ENCODE measurements at places on chromosomes 7 and 10.

DNA sequence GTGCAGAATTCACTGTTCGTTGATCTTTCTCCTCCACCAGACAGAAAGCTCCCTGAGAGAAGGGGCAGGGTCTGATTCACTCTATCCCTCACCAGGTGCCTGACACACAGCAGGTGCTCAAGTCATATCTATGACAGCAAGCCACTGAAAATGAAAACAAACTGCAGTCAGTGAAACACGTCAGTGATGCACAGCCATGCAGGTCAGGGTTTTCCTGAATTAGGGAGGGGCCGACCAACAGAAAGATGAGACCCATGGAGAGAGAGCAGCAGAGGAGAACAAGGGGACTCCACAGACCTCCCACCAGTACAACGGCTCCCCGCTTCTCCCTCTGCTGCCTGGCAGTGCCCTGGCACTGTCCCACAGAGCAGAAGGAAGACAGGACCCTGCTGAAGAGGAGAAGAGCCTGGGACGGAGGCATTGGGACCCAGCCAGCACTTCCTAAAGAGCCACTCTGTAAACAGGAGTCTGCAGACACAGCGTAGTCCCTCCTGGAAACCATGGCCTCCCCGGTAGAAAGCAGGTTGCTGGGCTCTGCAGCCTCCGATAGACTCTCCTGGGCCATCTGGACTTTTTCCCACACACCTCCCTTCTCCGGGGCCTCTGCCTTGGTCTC lies 50.3 kb downstream of the FAM53B start:
- no peak for DNase-seq

DNA sequence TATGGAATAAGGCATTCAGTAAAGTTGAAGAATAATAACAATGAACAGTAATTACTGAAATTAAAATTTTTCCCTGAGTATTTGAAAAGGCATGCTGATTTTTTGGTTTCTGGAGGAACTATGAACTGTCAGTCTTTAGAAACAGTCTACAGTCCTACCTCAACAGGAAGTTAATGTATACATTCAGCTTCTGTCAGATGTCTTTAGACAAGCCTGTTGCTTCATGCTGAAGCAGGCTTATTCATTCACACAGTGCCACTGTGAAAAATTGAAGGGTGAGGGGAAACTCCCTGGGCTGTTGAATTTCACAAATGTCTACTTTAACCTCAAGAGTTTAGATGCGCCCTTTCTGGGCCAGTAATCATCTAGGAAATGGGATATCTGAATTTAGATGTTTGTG lies 3.5 kb downstream of the NRF1 start:
- no peak for DNase-seq

DNA sequence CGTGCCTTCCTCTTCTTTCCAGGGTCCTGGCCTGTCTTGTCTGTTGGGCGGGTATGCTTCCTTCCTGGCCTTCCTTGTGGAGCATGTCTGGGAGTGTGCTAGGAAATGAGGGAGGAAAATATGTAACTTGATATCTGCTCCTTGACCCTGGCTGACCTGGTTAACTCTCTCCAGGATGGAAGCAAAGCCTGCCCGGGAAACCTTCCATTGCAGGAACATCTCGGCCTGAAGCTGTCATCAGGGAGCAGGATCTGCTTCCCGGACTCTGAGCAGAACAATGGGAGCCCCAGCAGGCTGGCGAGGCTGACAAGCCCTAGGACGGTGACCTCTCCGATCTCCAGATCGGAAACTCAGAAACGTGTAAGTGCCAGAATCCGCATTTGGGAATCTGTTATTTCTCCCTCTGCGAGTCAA lies 340.3 kb downstream of the FRMD4A start:
- no peak for DNase-seq

- DNase-seq, result no peak
Measured at GRCh38 chr7:3027005-3027845, 16.4 kb downstream of the CARD11 start.

DNA sequence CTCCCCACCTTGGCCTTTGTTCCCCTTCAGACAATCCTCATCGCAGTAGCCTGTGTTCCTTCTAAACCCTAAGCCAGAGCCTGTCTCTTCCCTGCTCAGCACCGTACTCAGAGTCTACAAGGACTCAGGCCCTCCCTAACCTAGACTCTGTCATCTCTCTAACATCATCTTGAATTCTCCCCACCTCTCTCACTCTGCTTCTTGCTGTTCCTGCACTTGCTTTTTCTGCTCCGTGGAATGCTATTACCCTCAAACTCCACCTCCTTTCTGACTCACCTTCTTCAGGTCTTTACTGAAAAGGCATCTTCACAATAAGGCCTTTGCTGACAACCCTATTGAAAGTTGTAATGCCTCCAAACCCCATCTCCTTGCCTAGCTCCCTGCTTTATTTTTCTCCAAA lies 141.0 kb downstream of the DKK1 start:
- DNase-seq, result no peak

GRCh38 chr7:10588084-10588483 lies 385.6 kb upstream of the PHF14 start:
- no peak for DNase-seq

Data from stimulated activated CD4-positive, alpha-beta T cell treated with anti-CD3 and anti-CD28 coated beads, Interleukin-12 subunit alpha, Interleukin-12 subunit beta, amount 100 ng/mL, for 48 hours (primary cell).